Amygdala (tissue), 56 donors: ENCODE measurements at places on chromosomes 7 and 10.

DNA sequence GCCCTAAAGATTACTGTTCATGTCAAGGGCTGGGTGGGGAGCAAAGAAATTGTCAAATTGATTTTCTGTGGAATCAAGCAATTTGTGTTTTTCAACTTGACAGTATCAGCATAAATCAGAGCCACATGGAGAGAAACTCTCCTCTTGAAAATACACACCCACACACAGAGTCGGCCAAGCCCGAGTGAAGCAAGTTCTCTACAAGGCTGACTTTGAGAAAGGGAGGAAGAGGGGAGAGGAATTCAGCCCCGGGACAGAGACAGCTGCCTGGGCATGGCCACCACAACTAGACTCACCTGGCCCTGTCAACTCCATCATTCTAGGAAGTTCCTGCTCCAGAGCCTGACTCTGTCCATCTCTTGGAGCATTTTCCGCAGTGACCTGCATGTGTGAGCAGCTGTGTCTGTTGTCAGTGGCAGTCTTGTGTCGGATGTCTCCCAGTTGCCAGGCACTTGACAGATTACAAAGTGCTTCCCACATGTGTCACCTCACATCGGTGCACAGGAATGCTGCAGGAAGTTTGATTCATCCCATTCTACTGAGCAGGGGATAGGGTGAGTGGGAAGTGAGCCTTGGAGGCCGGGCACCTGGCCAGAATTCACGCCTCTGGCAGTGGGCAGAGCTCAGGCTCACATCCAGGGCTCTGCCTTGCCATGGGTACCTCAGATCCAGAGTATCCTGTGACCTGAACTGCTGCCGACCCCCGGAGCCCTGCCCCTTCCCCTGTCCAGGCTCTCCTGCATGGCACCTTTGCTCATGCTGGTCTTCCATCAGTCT, 37.9 kb downstream of the ADAM12 start:
- no peak for DNase-seq

DNA sequence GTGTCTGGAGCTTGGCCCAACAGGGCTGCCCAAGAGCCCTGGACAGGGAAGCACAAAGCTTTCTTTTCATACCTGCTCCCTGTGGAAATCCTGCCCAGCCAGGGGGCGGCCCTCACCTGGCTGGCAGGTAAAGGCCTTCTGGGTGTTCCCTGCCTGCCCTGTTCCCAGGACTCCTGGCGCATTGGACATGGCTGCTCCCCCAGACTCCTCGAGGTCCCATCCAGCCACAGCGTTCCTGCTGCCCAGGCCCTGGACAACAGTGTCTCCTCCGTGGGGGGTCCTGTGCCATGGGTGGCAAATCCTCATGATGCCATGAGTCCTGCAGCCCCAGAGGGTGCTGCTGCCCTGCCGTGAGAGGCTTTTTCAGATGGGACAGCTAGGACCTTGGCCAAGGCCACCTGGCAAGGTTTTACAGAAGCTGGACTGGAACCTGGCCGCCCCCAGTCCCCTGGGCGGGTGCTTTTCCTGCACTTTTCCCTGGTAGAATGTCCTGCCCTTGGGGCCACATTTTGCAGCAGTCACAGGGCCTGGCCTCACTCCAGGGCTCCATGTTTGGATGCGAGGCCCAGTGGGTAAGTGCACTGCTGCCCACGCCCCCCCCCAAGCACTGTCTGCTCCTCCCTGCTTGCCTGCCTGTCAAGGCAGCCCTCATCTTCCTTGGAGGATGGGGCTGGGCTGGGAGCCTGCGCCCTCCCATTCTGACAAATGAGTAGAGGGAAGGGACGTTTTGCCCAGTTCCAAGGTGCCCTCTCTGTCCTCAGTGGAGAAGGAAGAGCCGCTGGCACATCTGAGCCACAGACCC, 60.7 kb downstream of the LHPP start:
- DNase-seq, result no peak

- no peak for DNase-seq
These were observed 101.5 kb downstream of the GRM3 start for GRCh38 chr7:86745013-86745745.

GRCh38 chr7:7098280-7098818, 84.0 kb upstream of the C1GALT1 start:
- no peak for DNase-seq

- no peak for DNase-seq
These were observed 12.3 kb upstream of the ADRB1 start for GRCh38 chr10:114031073-114031972.

DNA sequence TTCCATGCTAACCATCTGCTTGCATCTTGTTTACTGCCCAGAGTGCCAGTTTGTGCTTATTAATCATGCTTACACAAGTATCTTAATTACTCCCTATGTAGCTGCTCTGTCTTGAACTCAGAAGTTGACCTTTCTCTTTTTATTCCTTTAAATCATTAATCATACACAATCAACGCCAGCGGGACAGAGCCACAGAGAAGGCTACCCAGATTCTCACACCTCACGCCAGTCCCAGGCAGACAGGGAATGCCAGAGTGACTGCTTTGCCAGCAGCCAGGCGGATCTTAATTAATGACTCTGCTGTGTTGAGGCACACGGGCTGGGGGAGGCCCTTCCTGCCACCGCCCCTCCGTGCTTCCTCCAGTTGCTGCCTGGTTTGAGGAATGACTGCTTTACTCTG, 229.4 kb downstream of the LRMDA start:
- peak; percentile 20 for DNase-seq

DNA sequence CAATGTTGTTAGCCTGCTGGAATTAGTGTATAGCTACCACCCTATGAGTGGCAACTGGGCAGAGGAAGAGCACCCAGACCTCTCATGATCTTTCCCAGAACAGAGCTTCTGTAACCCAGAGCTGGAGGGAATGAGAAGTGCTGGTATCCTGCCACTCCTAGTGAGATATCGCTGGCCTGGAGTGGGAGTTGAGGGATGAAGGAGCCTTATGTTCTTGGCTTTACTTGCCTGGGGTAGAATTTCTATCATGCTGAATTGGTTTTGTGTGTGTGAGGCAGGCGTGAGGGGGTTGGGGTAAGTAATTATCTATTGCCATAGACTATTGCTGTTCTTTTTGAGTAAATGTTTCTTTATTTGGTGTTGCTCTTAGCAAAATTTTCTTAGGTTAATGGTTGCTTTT, 146.6 kb downstream of the ATRNL1 start:
- no peak for DNase-seq

GRCh38 chr7:30888747-30889146, 22.9 kb upstream of the AQP1 start:
- DNase-seq, result no peak

DNA sequence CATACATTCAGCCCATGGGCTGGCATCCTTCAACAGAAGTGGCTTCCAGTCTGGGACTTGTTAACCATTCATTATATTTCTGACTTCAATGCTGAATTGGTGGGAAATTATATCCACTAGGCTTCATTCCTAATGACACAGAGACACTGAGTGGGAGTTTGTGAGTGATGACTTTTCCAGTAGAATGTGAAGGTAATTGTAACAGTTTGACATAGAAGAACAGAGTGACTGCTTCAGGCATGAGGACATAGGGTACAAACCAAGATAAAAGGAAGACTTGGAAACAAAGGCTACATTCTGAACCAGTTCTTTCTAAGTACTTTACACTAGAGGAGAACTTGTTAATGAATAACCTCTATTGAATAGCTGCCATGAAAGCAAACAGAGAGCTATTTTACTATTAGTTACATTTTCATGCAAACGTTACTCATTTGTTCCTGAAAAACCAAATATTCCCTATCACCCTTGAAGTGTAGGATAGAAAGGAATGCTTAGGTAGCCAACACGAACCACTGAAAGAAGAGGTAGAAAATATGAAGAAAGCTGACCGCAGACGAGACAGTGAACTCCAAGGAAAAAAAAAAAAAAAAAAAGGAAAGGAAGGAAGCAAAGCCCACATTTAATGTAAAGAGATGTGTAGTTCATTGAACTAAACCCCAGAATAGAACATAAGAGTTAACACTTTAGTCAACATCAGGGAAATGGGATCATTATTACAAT, 237.0 kb upstream of the SEMA3C start:
- DNase-seq, result no peak

- DNase-seq, result no peak
These were observed 313.1 kb upstream of the DGKB start for GRCh38 chr7:15215616-15216015.

- no peak for DNase-seq
These were observed 49.7 kb downstream of the SEC61G start for GRCh38 chr7:54709283-54709682.

DNA sequence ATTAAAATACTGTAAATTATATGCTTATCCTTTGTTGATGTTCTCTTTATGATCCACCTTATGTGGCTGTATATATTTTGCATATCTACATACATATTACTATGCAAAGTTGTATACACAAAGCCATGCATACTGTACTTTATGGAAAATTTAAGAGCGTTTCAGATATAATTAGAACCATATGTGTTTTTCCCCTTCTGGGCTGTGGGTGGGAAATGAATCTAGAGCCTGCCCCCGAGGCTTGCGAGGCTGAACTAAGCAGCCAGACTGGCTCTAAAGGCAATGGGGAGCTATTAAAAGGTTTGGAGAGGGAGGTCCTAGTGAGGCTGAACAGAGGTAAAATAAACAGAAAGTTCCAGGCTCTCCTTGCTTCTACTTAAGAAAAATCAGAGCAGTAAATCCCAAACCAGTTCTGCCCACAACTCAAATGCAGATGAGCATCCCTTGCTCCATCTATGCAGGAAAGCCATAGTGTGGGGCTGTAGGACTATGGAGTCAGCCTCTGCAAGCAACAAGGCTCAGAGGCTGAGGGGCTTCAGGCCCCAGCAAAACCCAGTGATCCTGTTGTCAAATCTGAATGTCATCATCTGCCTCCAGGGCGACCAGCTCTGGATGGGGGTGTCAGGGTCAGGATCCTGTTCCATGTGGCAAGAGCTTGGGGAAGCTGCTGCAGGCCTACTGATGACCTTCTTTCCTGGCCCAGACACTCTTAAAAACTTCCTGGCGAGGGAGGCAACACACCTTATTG, 14.1 kb upstream of the DDIT4 start:
- no peak for DNase-seq

GRCh38 chr7:110835849-110836248, 255.1 kb upstream of the LRRN3 start:
- no peak for DNase-seq

GRCh38 chr10:124059551-124059950, 33.8 kb downstream of the CHST15 start:
- DNase-seq, result no peak

DNA sequence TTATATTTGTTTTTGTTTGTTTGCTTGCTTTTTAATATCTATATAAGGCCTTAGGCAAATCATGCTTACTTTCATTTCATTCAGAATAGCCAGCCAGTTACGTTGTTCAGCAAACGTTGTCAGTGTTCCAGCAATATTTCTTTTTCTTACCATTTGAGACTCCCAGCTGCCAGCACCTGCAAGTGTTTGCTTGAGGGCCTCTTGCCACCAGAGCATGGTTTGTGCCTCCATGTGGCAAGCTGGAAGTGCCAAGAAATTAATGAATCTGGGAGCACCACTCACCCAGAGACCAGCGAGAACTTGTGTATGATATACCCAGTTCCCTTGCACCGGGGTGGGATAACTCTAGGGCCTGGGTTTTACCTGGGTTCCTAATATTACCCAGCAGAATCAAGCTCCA, 177.1 kb upstream of the CSTF2T start:
- DNase-seq, result no peak

GRCh38 chr10:7707102-7707501, 4.0 kb downstream of the ITIH2 start:
- no peak for DNase-seq

DNA sequence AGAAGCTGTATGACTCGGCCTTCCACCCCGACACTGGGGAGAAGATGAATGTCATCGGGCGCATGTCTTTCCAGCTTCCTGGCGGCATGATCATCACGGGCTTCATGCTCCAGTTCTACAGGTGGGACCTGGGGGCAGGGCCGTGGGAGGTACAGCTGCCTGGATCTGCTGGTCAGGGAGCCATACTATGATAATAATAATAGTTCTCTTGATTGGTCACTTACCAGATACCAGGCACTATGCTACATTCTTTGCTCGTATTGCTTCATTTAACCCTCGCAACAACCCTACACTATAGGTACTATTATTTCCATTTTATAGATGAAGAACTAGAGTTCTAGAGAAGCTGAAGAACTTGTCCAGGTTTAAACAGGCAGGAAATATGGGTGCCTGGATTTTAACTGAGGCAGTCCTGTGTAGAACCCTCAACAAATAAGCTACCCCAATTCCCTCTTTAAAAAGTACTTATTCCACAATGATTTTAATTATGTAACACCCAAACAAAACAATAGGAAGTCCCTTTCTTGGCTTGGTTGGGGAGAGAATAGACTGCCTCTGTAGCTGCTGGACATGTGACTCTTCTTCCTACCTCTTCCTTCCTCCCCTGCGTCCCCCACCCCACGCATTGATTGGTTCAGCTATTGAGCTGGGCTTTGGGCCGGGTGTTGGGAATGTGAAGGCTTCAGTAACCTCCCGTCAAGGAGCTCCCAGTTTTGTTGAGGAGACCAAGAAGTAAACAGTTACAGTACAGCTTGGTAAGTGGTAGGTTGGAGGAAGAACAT, 12.8 kb downstream of the SFXN2 start:
- DNase-seq, result no peak

DNA sequence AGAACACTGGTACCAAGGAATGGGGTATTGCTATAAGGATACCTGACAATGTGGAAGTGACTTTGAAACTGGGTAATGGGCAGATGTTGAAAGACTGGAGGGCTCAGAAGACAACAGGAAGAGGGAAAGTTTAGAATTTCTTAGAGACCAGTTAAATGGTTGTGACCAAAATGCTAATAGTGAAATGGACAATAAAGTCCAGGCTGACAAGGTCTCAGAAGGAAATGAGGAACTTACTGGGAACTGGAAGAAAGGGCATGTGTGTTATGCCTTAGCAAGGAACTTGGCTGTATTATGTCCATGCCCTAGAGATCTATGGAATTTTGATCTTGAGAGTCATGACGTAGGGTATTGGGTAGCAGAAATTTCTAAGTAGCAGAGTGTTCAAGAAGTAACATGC, 38.0 kb downstream of the FAM149B1 start:
- DNase-seq, result no peak

- no peak for DNase-seq
These were observed 69.1 kb downstream of the ZMIZ1 start for GRCh38 chr10:79137826-79138225.

GRCh38 chr10:14358886-14359573, 28.3 kb upstream of the FRMD4A start:
- no peak for DNase-seq

DNA sequence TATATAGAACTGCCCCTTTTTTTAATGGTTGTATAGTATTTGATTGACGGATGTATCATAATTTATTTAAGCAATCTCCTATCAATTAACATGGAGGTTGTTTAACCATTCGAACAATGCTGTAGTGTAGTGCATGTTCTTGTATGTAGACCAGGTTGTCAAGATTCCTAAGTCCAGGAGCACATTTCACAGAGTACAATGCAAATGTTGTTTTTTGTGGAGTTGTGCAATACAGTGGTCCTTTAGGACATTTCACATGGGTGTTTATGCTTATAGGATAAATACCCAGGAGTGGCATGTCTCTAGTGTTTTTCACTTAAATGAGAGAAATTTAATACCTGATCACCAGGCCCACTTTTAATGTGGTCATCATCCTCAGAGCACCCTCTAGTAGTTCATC, 8.1 kb downstream of the ASB4 start:
- no peak for DNase-seq
